ENCODE measurements at places on chromosomes 6 and 20.

- no peak for DNase-seq
Observed at GRCh38 chr6:90263633-90264032, 33.0 kb downstream of the BACH2 start.

DNA sequence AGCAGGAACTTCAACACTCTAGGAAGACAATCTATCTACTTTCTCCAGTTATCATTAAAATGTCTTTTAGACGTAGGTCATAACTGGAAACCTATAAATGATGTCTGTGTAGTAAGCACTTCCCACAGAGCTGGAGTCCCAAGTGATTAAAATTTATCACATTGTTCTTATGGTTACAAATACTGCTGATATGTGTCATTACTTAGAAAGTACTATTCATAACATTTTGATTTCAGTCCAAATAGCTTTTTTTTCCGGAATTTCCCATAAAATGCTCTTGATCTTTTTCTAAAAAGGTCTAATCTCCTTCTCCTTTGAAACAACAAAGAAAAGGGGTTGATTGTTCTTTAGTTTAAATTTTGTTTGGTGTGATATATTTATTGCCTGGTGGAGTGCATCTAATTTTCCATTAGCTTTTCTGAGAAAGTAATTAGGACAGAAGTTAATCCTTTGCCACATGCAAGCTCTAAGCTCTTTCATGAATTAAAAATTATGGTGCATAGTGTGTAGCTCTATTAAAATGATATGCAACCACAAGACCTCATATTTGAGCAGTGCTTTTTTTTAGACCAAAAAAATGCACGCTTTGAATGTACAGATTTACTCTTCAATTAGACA lies 132.7 kb upstream of the TCF21 start:
- DNase-seq, result no peak

- DNase-seq, result no peak
Observed at GRCh38 chr6:106273087-106273486, 52.5 kb downstream of the ATG5 start.

GRCh38 chr20:64212755-64213154 lies 42.8 kb upstream of the PCMTD2 start:
- no peak for DNase-seq

DNA sequence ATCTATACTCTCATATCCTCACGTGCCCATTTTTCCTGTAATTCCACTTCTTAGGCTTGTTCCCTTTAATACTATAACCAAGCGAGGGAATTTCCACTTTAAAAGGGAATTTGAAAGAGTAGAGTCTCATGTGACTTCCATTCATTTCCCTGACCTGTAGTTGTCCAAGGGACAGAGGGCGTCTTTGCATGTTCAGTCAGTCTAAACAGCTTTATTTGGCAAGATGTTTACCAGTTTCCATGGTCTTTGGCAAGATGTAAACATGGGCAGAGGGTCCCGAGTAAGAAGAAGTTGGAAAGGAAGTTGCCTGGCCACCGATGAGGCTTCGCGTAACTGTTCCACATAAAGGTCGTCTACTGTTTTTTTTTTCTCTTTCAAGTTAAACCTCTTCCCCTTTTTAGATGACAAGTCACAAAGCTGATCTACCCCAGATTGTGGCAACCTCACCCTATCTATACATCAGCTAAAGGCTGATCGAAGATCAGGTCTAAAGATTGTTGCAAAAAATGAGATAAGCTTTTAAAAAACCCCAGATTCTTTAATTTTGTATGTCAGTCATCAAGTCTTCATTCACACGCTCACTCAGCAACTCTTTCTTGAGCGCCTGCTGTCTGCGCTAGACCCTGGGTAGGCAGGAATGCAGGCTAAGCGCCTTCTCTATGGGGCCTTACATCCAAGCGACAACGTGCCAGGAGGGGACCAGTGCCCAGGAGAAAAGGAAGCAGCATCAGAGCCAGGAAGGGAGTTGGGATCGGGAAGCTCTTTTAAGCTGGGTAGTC lies 31.7 kb upstream of the CCR6 start:
- no peak for DNase-seq

DNA sequence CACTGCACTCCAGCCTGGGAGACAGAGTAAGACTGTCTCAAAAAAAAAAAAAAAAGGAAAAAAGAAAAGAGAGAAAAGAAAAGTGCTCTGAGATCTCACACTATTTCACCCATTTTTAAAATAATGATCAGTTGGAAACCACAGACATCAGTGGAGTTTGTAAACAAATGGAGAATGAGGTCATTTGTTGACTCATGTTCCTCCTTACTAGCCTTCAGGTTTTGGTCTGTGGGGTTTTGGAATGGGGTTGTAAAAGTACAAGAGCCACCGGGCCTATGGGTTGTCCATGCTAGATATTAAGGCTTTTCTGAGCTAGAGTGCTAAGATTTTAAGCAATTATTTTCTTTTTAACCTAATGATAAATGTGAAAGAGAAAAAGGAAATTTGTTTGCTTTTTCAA lies 104.4 kb upstream of the PRL start:
- no peak for DNase-seq

GRCh38 chr20:63787302-63787701 lies 43.8 kb downstream of the ZBTB46 start:
- no peak for DNase-seq

GRCh38 chr6:17601386-17601703 lies 1.2 kb downstream of the FAM8A1 start:
- DNase-seq, result no peak

DNA sequence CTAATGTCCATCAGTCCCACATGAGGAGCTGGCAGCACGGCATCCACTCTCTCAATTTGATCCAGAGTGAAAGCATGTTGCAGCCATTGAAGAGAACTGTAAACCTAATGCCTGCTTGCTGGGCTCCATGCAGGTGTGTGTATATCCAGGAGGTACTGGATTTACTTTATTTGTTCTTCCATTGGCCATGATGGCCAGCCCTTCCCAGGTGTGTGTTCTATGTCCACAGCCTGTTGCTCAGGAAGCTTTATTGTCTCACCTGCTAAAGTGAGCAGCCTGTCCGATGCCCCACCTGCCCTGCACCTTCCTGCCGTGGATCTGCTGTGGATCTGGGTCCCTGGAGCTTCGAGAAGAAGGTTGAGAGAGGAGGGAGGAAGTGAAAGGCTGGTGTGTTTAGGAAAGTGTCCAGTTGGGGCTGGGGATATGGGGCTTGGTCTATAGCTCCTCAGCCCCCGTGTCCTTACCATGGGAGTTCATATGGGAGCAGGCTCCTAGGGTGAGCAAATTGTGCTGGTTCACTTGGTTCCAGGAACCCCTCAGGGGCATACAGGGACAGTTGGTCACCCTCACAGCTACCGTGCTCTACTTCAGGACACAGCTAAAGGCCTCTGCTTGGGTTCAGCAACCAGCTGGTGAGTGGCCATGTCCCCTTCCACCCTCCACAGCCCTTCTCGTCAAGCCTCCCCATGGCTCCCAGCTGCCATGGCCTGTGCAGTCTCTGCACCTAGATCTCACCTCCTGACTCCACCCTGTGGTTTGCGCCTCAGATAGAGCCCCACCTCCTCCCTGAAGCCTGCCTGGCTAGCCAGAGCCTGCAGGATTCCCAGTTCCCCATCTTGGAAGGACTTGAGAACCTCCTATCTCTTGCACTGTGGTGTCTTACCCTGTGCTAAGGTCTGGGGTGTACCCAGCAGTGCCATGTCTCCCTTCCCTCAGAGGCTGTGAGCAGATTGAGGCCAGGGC lies 12.7 kb downstream of the TREML2 start:
- no peak for DNase-seq

DNA sequence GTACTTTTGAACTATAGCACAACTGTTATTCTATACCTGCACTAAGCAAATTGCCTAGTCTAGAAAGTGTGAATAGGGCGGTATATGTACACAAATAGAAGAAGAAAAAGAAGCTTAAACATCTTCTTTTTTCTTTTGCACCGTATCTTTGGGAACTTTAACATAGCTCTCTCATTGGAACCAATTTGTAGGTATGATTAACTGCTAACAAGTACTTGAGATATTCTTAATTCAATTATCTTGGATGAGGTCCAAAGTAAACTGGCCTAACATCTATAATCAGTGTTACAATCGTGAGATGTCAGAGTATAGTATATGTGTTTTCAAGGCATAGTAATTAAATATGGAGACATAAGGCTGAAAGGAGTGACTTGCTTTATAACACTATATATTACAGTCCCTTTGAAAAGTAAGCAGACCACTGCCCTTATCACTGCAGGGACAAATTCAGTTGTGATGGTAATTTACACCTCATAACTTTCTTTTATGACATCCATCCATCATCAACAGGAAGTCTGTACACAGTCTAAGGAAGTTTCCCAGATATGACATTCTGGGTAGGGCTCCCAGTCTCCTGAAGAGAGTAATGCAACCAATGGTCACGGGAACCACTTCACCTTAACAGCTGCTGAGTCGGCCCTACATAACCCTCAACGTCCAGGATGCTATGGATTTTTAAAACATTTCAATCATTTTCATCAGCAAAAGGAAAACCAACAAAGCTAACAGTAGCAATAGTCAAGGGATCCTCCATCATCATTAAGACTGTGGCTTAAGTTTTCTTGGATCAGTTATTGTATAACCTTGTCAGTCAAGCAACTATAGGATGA lies 37.6 kb downstream of the NKAIN2 start:
- DNase-seq, result no peak

GRCh38 chr20:61912665-61913422 lies 152.8 kb downstream of the TAF4 start:
- no peak for DNase-seq

DNA sequence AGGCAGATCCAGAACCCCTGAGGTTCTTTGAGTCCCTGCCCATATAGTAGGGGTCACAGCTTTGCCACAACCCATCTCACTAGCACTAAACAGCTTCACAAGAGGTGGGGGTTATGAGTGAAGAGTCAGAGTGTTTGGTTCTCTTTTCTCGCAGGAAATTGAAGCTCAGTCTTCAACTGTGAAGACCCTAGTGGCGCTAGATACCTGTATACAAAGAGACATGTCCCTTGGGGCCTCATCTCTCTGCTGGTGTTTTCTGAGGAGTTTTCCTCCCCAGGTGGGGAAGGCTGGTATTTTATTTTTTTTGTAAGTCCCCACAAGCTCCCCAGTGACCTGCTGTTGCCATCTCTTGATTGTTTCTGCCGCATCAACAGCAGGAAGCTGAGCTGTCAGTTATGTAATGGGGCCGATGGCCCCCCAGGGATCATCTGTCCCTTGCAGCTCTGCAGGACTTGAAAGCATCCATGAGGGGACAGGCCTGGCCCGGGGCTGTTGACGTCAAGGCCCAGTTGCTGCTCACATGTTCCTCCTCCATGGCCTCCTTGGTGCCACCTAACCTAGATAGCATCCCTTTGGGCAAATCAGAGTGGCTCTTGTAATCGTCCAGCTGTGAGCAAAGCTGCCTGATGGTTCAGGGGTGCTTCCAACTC lies 23.1 kb downstream of the STK35 start:
- no peak for DNase-seq

- DNase-seq, result no peak
Observed at GRCh38 chr6:104526376-104526775, 333.3 kb downstream of the HACE1 start.

DNA sequence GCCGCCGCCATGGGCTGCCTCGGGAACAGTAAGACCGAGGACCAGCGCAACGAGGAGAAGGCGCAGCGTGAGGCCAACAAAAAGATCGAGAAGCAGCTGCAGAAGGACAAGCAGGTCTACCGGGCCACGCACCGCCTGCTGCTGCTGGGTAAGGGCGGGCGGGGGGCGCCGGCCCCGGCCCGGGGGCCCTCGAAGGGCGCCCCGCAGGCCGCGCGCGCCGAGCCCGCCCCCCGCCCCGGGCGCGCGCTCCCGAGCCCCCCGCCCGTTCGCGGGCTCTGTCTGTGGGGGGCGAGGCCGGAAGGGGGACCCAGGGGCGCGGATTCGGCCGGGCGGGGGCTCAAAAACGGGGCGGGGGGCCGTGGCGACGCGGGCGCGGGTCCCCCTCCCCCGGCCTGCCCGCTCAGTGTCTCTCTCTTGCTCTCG lies 39.2 kb downstream of the GNAS start:
- DNase-seq, result no peak

DNA sequence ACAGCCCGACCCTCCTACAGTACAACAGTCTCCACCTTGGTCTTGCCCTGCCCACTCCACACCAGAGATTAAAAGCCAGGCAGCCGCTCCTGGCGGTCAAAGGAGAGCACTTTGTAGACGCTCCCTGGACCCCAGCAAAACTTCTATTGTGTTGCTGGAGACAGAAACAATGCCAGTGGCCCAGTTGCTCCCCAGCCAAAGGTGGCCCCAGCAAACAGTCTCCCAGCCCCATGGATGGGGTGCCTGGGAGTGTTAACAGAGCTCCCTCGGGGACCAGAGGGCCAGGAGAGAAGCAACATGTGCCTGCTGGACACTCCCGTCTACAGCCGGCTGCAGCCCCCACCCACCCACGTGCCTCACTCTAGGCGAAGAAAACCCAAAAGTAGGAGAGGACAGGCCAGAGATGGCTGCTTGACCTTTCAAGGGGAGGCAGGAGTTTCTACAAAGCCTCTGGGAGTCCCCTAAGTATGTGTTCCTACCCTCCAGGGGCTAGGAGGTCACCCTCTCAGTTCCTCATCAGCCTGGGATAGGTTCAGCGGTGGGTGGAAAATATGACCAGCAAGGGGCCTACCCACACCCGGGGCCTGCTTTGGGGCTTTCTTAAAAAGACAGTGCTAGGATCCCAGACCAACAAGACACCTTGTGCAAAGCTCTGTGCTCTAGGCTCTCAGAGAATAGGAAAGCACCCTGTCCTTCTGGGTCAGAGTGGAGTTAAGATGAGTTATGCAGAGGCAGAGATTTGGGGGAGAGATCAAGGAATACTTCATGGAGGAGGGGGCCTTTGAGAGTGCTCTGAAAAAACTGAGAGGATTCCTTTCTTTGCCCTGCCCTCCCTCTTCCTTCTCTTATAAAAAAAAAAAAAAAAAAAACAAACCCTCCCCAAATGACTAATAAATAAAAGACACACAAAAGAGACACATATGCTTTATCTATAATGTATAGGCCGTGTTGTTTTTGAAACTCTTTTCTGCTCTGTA lies 19.0 kb upstream of the PREX1 start:
- no peak for DNase-seq

- DNase-seq, result no peak
Observed at GRCh38 chr6:3943331-3943765, 94.2 kb downstream of the FAM50B start.

GRCh38 chr20:54189630-54190029 lies 15.8 kb upstream of the CYP24A1 start:
- no peak for DNase-seq

DNA sequence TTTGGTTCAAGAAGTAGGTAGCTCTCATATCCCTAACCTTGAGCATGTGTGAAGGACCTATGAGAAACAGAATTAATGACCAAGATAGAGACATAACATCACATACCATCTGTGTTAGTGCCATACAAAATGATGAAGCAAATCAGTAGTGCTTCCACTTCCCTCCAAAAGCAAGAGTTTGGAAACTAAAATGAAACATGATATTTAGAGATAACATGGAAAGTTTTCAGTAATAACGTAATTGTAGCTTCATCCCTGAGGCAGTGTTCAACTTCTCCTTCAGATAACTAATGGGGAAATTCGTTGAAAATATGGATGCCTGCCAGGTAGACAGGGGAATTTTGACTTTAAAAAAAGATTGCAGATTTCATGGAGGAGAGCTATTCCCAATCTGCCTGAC lies 248.4 kb upstream of the IRAK1BP1 start:
- no peak for DNase-seq

- no peak for DNase-seq
Observed at GRCh38 chr6:72974276-72974675, 251.0 kb downstream of the KHDC1L start.

GRCh38 chr20:5216663-5217062 lies 89.9 kb downstream of the CDS2 start:
- DNase-seq, result no peak
